ENCODE measurements at places on chromosomes 2 and 18.

- peak; percentile 59 for DNase-seq
Observed at GRCh38 chr2:55175254-55176093, 56.6 kb downstream of the CLHC1 start.

DNA sequence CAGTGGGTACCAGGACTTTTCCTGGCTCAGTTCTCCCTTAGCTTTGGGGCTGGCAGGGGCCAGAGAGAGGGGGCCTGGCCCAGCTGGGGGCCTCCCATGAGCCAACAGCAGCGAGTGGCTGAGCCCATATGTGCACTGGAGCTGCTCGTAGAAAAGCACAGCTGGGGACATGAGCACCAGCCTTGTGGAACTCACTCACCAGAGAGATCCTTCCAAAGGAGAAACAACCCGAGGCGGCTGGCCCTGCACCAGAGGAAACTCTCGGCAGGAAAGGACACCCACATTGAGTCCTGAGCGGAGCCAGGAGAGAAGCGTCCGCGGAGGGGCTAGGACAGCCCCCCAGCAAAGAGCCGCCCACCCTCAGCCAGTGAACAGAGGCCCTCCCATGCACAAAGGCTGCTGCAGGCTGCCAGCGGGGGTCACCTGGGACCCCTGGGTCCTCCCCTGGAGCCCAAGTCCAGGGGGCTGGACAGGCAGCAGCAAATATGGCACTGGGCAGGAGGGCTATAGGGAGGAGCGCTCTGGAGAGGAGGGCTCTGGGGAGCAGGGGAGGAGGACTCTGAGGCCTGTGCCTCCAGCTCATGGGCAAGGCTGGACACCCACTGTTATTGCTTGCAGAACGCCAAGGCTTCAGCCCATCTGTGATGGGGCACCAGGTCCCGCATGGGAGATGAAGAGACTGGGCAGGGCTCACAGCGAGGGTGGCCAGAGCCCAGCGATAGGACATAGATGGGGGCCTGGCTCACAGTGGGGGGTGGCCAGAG, 42.1 kb upstream of the SNED1 start:
- DNase-seq, result no peak

- DNase-seq, result no peak
Observed at GRCh38 chr2:57330447-57330846, 716.2 kb upstream of the VRK2 start.

GRCh38 chr18:55983433-55983832, 395.4 kb upstream of the TCF4 start:
- no peak for DNase-seq

DNA sequence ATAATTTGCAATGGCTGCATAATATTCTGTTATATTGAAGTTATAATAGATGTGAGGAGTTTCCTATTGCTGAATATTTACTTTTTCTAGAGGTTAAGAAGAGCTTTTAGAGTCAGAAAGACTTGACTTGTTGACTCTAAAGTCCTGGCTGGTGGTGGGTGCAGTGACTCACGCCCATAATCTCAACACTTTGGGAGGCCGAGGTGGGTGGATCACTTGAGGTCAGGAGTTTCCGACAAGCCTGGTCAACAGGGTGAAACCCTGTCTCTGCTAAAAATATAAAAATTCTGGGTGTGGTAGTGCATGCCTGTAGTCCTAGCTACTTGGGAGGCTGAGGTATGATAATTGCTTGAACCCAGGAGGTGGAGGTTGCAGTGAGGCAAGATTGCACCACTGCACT, 33.9 kb upstream of the ATIC start:
- no peak for DNase-seq

DNA sequence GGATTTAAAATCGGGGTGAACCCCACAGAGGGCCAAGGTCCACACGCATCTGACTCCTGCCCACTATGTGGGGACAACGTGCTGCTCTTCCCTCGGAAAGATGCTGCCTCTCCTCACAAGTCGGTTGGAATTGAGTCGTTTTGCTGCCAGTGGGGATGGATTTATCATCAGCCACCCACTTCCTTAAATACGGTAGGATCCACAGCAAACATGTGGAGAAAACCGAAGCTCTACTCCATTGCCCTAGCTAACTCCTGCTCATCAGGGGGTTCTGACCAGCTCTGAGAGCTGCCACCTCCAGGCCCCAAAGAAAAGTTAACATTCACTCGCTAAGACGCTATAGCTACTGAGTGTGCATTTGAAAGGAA, 80.9 kb downstream of the CHRNA1 start:
- DNase-seq, result no peak

Data from Panc1 (cell line).